Non-pigmented ciliary epithelial cell (primary cell): ENCODE measurements at places on chromosomes 4 and X.

GRCh38 chr4:132642016-132642817, 506.9 kb upstream of the PCDH10 start:
- DNase-seq = peak; percentile 20

- no peak for DNase-seq
These were observed 143.8 kb downstream of the ANAPC10 start for GRCh38 chr4:144954230-144954629.

GRCh38 chr4:99826016-99826415, 9.4 kb downstream of the DAPP1 start:
- no peak for DNase-seq

DNA sequence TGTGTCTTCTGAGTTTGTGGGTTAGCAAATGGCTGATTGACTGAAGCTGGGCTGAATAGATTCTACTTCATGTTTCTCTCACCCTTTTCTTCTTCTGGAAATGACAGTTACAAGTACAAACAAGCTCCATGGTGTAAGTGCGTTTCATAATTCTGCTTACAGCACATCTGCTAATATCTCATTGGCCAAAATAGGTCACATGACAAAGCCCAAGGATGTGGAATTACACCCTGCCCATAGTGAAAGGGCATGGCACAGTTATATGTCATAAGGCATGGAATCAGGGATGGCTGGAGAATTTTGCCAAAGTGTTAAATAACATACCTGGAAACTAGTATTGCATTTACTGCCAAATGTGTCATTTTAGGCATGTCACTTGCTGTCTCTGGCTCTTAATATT, 327.2 kb downstream of the NKX6-1 start:
- DNase-seq = no peak

- no peak for DNase-seq
These were observed 19.5 kb upstream of the C4orf54 start for GRCh38 chr4:99677161-99677560.
